ENCODE measurements at places on chromosomes 16 and 17.

- no peak for DNase-seq
These were observed 16.8 kb downstream of the ZNF750 start for GRCh38 chr17:82823004-82823403.

DNA sequence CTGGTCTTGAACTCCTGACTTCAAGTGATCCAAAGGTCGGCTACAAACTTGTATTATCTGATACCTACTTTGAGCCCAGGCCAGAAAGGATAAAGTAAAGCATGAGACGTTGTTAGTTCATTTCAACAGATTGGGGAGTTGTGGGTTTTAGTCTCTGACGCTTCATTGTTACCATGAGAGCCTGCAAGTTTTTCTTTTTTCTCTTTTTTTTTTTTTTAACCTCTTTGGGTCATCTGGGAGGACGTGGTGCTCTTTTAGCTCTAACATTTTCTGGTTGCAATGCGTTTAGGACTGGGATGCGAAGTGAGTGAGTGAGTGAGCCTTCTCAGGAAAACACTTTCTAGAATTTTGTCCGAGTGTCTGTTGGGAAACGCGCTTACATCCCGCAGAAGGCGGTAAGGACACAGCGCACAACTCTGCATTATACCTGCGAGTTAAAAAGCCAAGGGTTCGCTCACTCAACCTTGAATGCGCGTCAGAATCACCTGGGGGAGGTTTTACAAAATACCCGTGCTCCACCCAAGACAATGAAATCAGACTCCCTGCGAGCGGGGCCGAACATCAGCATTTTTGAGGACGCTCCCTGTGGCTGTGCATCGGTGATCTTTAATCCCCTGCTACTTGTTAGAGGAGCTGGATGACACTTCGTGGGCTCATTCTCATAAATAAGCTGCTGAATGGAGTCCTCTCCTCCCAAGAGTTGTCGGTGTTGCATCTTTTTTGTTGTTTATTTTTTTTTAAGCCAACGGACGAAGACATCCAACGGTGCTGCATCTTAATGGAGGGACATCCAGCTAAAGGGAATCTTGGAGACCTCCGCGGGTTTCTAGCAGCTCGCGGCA, 629 bp upstream of the RNF135 start:
- DNase-seq = no peak

- no peak for DNase-seq
These were observed 284.9 kb downstream of the SOX9 start for GRCh38 chr17:72405662-72406230.

DNA sequence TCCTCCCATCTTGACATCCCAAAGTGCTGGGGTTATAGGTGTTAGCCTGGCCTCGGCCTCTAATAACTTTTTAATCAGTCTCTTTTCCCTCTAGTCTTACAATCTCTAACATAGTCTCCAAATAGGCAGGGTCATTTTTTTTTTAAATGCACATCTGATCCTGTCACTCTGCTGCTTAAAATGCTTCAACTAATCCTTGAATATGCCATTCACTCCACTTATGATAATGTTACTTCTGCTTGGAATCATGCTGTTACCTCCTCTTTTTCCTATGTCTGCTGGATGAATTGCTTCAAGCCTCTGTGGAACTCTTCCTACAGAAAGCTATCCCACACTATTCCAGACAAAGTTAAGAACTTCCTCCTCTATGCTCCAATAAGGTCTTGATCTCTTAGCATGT, 22.8 kb downstream of the CRLF3 start:
- DNase-seq = no peak

- DNase-seq = no peak
These were observed 42.6 kb upstream of the CHMP6 start for GRCh38 chr17:80948976-80949450.

Measured in stimulated activated CD8-positive, alpha-beta memory T cell treated with anti-CD3 and anti-CD28 coated beads, Interleukin-4, amount 100 ng/mL, for 1 hour (primary cell).